ENCODE measurements at places on chromosomes 6 and 20.

DNA sequence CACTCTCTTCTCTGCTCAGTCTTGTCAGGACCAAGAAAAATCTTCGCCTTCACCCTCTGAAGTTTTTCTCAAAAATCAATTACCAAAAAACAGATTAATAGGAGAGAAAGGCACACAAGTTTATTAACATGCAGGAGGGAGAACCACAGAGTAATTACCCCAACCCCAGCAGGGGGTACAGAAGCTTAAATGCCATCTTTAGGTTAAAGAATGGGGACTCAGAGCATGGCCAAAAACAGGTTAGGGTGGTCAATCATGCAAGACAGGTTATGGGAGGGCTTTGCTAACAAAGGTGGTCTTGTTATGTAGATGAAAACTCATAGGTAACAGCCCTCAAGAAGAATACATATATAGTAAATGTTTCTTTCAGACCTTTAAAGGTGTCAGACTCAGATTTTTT lies 100.5 kb upstream of the BTN3A2 start:
- no peak for DNase-seq

DNA sequence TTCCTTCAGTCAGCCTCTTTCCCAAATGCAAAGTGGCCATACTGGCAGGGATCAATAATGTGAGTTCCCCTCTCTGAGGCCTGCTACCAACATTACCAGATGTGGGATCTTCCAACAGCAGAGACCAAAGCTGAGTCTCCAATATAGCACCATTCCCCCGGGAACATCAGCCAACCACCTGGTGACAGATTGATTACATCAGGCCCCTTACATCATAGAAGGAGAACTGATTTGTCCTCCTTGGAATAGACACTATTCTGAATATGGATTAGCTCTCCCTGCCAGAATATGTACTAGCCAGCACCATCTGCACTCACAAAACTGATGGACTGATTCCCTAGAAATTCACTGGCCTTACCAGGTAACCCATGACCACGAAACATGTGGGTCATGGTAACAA lies 61.9 kb upstream of the CARMIL1 start:
- no peak for DNase-seq

DNA sequence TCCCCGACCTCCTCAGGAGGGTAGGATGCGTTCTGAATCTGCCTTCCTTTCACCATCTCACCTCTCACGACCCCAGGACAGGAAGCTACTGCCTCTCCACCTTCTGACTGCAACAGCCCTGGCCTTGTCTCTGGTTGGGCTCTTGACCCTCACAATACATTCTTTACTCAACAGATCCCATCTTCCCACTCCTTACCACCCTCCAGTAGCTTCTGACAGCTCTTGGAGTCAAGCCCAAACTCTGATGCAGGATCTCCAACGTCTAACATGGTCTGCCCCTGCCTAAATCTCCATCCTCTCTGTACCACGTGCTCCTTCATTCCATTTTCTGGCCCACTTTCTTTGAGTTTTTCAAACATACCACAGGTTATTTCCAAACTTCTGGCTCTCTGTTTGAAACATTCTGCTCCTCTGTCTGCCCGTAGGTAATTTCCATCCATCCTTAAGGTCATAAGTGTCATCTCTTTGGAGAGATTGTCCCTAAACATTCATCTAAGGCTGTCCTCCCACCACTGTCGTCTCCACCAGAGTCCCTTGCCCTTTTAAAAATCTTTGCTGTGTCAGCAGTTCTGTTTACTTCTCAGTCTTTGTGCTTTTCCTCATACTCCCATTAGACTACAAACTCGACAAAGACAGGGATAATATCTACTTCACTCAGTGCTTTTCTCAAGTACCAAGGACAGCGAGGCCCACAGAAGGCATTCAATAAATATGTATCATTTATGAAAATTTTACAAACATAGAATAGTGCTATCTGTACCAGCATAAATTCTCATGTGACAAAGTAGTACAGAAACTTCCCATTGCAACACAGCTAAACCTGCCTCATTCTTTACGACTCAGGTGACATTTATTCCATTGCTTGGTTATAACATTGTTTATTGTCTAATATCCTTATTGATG lies 73.6 kb downstream of the BCAS1 start:
- no peak for DNase-seq

GRCh38 chr6:16578695-16579285 lies 182.5 kb downstream of the ATXN1 start:
- DNase-seq: no peak

- DNase-seq: no peak
These were observed 219.8 kb upstream of the UFL1 start for GRCh38 chr6:96301781-96302180.

- peak; percentile 39 for DNase-seq
These were observed at the start of gene C6orf47 for GRCh38 chr6:31660381-31661261. C6orf47 (minus strand) TSS chr6:31660778; CDS start chr6:31659947, 831 bp downstream.
